ENCODE measurements at places on chromosomes 3 and 15.

DNA sequence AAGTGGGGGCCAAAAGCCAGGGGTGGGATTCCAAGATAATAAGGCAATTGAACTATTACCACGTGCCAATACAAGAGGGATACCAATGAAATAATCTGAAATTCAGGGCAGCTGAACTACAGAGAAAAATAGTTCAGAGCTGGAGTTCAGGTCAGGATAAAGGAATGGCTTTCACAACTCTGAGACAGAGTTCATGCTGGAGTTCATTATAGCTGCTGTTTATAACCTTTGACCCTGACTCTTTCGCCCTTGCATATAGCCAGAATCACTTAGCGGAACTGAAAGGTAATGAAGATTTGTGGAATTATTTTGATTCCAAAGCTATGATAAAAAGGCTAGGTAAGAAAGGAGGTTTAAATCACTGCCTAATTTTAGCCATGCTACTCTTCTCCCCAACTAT is 55.5 kb upstream of the LRRN1 start:
- DNase-seq, result no peak

- DNase-seq, result no peak
Observed at GRCh38 chr3:34131091-34131490, 332.7 kb downstream of the PDCD6IP start.

GRCh38 chr3:77411334-77411733 is 371.4 kb downstream of the ROBO2 start:
- no peak for DNase-seq

DNA sequence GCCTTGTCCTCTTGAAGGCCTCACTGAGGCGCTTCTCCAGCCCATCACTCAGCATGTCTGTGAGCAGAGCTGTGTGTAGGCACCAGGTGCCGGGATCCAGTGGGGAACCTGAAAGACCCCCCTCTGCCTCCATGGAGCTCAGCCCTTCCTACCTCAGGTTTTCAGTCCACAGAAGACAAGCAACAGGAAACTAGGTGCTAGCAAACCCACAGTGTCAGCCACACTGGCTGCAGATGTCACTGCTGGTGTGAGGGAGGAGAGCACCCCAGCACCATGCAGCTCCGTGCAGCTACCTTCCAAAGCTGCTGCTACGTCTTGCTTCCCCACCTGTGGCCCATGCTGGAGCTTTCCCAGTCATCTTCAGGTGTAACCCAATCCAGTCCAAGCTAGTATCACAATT is 17.9 kb downstream of the PSTPIP1 start:
- DNase-seq, result no peak

DNA sequence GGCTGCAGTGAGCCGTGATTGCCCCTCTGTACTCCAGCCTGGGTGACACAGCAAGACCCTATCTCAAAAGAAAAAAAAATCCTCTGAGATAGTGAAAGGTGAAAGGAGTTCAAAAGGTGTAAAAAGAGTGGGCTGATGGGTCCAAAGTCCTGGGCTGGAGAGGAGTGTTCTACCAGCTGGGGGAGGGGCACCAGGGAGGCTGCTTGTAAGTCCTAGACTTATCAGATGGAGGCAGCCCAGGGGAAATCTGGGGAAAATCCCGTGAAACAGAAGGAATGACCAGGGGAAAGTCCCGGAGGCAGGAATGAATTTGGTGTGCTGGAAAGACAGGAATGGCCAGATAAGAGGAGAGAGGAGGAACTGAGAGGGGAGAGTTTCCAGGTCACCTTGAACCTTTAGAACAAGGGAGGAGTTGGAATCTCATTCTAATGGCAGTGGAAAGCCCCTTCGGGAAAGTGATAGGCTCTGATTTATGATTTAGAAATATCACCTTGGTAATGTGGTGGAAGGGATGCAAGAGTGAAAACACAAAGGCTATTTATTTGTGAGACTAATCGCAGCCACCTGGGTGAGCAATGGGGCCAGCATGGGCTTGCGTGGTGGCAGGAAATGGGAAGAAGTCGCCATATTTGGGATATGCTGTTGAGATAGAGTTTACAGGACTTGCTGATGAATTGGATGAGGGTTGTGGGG is 23.4 kb upstream of the PPP4R2 start:
- no peak for DNase-seq

DNA sequence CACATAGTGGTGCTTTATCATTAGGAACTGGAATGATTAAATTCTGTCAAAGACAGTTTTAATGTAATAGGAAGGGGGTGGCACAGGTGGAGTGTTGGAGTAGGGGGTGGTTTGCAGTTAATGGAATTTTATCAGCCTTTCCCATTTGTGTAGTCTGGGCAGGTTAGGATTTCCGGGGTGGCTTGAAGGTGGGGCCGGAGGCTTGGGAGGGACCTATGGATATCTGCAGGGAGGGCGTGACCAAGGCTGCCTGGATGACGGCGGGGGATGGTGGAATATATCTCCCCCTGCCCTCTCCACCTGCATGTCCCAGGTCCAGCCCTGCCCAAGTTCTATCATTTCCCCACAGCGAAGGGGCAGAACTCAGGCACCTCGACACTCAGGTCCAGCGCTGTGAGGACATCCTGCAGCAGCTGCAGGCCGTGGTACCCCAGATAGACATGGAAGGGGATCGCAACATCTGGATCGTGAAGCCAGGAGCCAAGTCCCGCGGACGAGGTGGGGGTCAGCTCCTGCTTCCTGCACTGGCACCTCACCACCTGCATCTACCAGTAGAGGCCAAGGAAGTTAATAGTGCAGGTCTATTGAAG is 15.5 kb downstream of the TTLL3 start:
- no peak for DNase-seq

- peak; percentile 97 for DNase-seq
Observed at GRCh38 chr3:50245831-50246516, 10.0 kb downstream of the GNAI2 start.

GRCh38 chr3:9669720-9670432 is 20.6 kb downstream of the MTMR14 start:
- no peak for DNase-seq

GRCh38 chr3:5217824-5218595 is 30.5 kb downstream of the EDEM1 start:
- DNase-seq, result no peak

DNA sequence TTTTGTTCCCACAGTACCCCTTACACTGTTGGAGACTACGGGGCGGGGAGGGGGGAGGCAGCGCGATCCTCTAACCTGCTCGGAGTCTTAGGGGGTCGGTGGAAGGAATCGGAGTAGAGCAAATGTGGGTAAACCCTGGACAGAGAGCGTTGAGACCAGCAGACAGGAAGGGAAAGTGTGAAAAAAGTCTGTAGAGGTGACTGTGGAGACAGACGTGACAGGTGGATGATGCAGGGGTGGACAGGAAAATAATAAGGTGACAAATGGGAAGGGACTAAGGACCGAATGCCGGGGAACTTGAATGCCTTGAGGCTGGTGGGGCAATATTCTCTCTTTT is 424 bp downstream of the EAF2 start:
- DNase-seq, result no peak

GRCh38 chr15:64191971-64192830 is 29.4 kb upstream of the PPIB start:
- no peak for DNase-seq

- no peak for DNase-seq
Observed at GRCh38 chr3:9947025-9947995, 4.9 kb downstream of the PRRT3 start.

GRCh38 chr3:179927191-179927590 is 109.5 kb downstream of the PEX5L start:
- no peak for DNase-seq

DNA sequence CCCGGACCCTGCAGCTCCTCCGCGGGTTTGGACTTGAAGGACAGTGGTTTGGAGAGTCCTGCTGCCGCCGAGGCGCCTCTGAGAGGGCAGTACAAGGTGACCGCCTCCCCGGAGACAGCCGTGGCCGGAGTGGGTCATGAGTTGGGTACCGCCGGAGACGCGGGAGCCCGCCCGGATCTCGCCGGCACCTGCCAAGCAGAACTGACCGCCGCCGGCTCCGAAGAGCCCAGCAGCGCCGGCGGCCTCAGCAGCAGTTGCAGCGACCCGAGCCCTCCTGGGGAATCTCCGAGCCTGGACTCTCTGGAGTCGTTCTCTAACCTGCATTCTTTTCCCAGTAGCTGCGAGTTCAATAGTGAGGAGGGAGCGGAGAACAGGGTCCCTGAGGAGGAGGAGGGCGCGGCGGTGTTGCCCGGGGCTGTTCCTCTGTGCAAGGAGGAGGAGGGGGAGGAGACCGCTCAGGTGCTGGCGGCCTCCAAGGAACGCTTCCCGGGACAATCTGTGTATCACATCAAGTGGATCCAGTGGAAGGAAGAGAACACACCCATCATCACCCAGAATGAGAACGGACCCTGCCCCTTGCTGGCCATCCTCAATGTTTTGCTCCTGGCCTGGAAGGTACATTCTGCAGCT is 634 bp downstream of the MINDY2 start:
- no peak for DNase-seq

GRCh38 chr15:98960555-98961050 is 47.0 kb downstream of the PGPEP1L start:
- no peak for DNase-seq

GRCh38 chr3:160372780-160373179 is 26.2 kb downstream of the IFT80 start:
- no peak for DNase-seq

- peak; percentile 31 for DNase-seq
Observed at GRCh38 chr3:4350789-4351163, 47.6 kb downstream of the SETMAR start.

- no peak for DNase-seq
Observed at GRCh38 chr3:190325923-190326322, 3.7 kb upstream of the CLDN1 start.

DNA sequence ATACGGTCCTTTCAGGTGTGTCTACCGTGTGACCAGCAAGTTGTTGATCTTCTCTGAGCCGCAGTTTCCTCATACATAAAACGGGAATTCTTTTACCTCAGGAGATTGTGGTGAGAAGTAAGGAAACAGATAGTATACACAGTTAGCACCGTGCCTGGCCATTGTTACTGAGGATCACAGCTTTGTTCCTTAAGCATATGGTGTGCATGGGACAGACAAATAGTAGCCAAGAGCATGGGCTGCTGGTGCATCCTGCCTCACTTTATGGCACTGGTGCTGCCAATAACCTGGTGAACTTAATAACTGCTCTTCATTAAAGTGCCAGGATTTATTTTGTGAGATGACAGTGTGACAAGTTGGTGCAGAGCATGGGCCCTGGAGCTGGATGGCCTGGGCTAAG is 86.3 kb downstream of the PDCD6IP start:
- DNase-seq, result no peak

GRCh38 chr3:164723396-164723795 is 354.9 kb downstream of the SI start:
- DNase-seq, result no peak

- DNase-seq, result no peak
Observed at GRCh38 chr15:77180270-77180669, 109.4 kb upstream of the TSPAN3 start.

Measured in effector CD8-positive, alpha-beta T cell (primary cell).